ENCODE measurements at places on chromosomes 2 and 18. TPM values are rescaled to one million over a fixed set of nuclear protein-coding genes. Genes with fewer than 3 reads are reported as not detected.

EML4 gene
- 35.9 TPM for polyA plus RNA-seq

HADHA gene
- 57.5 TPM for polyA plus RNA-seq

SMYD1 gene
- polyA plus RNA-seq: not detected

ERMN gene
- polyA plus RNA-seq: 0.04 TPM

DNAJC5G gene
- polyA plus RNA-seq: 0.88 TPM

SERPINB8 gene
- 31.6 TPM for polyA plus RNA-seq

APCDD1 gene
- 18.3 TPM for polyA plus RNA-seq

ZAP70 gene
- polyA plus RNA-seq: 0.62 TPM

FAM228B gene
- polyA plus RNA-seq: 66.3 TPM

EGR4 gene
- polyA plus RNA-seq: 0.20 TPM

TRIM43B gene
- not detected for polyA plus RNA-seq

Measured in adrenal gland (tissue), 19 donors.